Vein endothelial cell (primary cell): ENCODE measurements at places on chromosomes 5 and 9. TPM values are rescaled to one million over a fixed set of nuclear protein-coding genes. Genes with fewer than 3 reads are reported as not detected.

PCDHB15 gene
- total RNA-seq = 0.98 and 1.1 TPM in 2 replicates

SPATA31C1 gene
- total RNA-seq = not detected in 2 replicates

OR1Q1 gene
- total RNA-seq = not detected in 2 replicates

ANKH gene
- 10.8 and 18.2 TPM in 2 replicates for total RNA-seq

STPG3 gene
- not detected in 2 replicates for total RNA-seq

ADCY2 gene
- not detected in 2 replicates for total RNA-seq

MYORG gene
- 3.6 and 6.1 TPM in 2 replicates for total RNA-seq

SLC45A2 gene
- total RNA-seq = 0.10 TPM in 1 of 2 replicates, not detected in the other

IER5L gene
- 9.9 and 16.0 TPM in 2 replicates for total RNA-seq

HSD17B3 gene
- not detected in 2 replicates for total RNA-seq

IL9 gene
- total RNA-seq = not detected in 2 replicates

ANKRD18A gene
- total RNA-seq = under 0.01 TPM in 1 of 2 replicates, not detected in the other
